ENCODE measurements at places on chromosomes 3 and 15.

DNA sequence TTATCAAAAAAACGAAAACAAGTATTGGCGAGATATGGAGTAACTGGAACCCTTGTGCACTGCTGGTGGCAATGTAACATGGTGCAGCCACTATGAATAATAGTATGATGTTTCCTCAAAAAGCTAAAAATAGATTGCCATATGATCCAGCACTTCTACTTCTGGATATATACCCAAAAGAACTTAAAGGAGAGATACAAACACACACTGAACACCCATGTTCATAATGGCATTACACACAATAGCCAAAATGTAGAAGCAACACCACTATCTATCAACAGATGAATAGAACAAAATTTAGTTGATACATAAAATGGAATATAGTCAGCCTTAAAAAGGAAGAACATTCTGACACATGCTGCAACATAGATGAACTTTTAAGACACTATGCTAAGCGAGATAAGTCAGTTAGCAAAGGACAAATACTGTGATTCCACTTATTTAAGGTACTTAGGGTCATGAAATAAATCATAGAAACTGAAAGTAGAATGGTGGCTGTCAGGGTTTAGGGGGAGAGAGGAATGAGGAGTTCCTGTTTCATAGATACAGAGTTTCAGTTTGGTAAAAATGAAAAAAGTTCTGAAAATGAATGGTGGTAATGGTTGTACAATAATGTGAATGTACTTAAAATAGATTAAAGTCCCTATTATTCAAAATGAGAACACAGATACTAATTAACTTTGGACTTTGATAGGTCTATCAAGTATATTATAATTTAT is 59.4 kb upstream of the IMPG2 start:
- DNase-seq: no peak

DNA sequence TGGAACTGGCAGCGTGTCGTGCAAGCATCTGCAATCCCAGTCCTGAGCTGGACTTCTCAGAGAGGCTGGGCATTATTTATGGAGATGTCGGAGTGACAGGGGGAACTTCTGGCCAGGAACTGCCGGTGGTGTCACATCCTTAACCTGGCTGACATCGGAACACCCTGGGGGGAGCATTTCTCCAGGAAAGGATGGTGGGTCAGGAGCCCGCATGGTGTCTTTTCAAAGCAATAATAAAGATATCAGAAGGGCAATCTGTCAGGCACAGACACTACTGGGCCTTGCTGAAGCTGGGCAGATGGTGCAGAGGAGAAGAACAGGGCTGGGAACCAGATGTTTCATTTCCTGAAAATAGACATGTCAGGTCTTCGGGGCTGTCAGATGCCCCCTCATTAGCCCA is 133.5 kb downstream of the WNT7A start:
- no peak for DNase-seq

- no peak for DNase-seq
Observed at GRCh38 chr3:14225421-14225820, 46.8 kb downstream of the LSM3 start.

DNA sequence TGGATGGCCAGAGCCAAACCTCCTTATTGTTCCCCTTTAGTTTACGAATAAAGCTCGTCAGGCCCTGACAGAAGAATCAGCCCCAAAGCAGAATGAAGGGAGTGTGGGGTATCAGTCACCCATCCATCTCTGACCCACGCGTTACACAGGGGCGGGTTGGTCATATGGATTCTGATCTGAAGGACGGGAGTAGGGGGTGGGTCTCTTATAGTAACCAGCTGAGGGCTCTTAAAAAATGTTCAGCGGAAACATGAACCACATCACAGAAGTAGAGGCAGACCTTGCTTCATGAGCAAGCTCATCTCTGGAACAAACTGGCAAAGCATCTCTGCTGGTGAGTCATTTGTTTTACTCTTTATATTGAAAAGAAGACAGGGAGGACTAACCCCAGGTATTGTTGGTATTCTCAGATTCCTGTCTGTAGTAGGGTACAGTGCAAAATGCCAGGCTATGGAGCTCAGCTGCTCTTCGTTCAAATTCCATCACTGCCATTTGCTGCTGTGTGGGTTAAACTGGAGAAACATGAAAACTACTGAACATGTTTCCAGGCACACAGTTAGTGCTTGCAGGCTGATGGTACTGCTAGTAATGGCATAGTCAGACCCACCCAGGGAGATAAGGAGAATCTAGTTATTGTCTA is at the start of gene CXCR6:
Gene CXCR6 (plus strand): TSS at position 258 of the 640 bp plus-strand sequence. CDS start 3,018 bp downstream, outside the sequence.
- no peak for DNase-seq

DNA sequence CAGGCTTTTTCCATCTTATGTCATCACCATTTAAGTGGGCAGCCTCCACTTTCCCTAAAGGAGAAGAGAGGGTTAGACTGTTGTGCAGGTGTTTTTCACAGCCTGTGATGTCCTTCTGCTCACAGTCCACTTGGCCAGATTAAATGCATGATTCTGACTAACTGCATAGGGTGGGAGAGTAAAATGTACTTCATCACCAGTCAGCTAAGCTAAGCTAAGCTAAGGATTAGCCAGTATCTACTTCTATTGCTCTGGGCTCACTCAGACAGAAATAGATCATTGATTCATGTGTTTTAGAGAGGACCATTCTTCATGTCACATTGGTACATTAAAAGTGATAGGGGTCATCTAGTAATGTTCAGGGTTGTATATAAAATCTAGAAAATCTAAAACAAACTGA is 1013.1 kb downstream of the NTRK3 start:
- no peak for DNase-seq

DNA sequence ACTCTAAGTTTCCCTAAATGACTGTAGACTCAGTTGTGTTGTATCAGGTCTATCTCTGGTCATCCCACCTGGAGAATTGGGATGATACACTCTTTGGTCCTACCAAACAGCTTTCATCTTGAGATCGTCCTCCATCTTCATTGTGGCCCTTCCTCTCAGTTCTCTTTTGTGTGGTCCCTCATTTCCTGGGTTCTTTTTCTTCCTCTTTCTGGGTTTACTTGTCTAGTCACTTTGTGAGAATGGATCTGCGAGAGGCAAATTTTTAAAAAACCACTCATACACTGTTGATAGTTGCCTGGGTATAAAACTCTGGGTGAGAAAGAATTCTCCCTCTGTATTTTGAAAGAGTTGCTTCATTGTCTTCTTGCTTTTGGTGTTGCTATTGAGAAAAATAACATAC is 6.0 kb upstream of the AMOTL2 start:
- no peak for DNase-seq

- no peak for DNase-seq
Observed at GRCh38 chr15:101523560-101523940, 34.0 kb upstream of the PCSK6 start.

Data from esophagus squamous epithelium (tissue), 5 donors.